ENCODE measurements at places on chromosomes 6 and 20. TPM values are rescaled to one million over a fixed set of nuclear protein-coding genes. Genes with fewer than 3 reads are reported as not detected.

- no peak overlapping the region for H3K4me3 ChIP-seq
- no peak for DNase-seq
- no peaks in the 10 kb centered on the region for H3K27me3 ChIP-seq
- peaks cover 10% of the 10 kb centered on the region for H3K4me1 ChIP-seq
Measured at GRCh38 chr6:3442431-3443220, 14.2 kb downstream of the SLC22A23 start.

DNA sequence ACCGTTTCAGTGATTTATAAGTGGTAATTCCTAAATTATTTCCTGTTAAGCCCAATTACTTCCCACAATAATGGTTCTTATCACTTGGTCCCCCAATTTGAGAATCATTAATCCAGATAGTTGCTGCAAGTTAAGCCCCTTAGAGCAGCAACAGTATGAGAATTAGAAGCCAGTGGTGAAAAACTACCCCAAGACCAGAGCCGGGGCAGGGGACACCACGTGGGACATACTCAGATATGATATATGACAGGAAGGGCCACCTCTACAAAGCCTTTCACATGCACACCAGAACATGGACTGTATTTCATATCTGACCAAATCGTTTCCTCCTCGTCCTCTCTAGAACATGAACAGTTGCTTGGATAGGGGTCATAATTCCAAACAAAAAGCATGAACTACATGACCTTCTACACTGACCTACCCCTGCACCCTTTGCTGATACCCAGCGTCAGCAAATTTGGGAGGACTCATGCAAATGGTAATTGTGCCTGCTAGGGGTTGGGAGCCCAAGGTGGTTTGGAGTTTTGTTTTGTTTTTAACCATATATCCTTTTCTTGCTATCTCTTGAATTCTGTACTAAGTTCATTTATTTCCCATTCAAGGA, 3.9 kb downstream of the JAG1 start:
- peak overlapping the region; percentile 75 for H3K27ac ChIP-seq
- H3K4me3 ChIP-seq: peak overlapping the region; percentile 59
- H3K4me1 ChIP-seq: peaks cover 73% of the 10 kb centered on the region
- peaks cover 7% of the 10 kb centered on the region for H3K36me3 ChIP-seq
- H3K27me3 ChIP-seq: no peaks in the 10 kb centered on the region

GRCh38 chr6:156956286-156956685, 179.1 kb downstream of the ARID1B start:
- no peak for DNase-seq
- no peak overlapping the region for H3K27ac ChIP-seq
- H3K4me3 ChIP-seq: no peak overlapping the region
- peaks cover 34% of the 10 kb centered on the region for H3K4me1 ChIP-seq
- H3K36me3 ChIP-seq: no peaks in the 10 kb centered on the region
- H3K27me3 ChIP-seq: no peaks in the 10 kb centered on the region

DNA sequence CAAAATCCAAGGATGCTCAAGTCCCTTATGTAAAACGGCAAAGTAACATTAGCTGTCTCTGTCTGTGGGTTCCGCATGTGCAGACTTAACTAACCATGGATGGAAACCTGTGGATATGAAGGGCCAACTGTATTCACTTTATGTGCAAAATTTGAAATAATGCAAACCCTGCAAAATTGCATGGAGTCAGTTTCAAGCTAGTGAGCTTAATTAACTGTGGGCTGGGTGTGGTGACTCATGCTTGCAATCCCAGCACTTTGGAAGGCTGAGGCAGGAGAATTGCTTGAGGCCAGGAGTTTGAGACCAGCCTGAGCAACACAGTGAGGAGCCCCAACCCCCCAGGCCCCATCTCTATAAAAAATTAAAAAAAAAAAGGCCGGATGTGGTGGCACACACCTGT, 81.4 kb downstream of the ANKS1A start:
- H3K4me1 ChIP-seq: no peaks in the 10 kb centered on the region
- H3K36me3 ChIP-seq: no peaks in the 10 kb centered on the region
- no peak for DNase-seq
- H3K27me3 ChIP-seq: no peaks in the 10 kb centered on the region

- DNase-seq: no peak
- H3K4me3 ChIP-seq: no peak overlapping the region
- H3K27ac ChIP-seq: no peak overlapping the region
- H3K36me3 ChIP-seq: no peaks in the 10 kb centered on the region
- no peaks in the 10 kb centered on the region for H3K27me3 ChIP-seq
Measured at GRCh38 chr6:131773284-131773950, 34.4 kb upstream of the ENPP1 start.

GRCh38 chr6:39251406-39251805, 22.1 kb upstream of the KCNK5 start:
- no peak for DNase-seq
- H3K27ac ChIP-seq: no peak overlapping the region
- H3K27me3 ChIP-seq: peaks cover 13% of the 10 kb centered on the region
- no peak overlapping the region for H3K4me3 ChIP-seq

DNA sequence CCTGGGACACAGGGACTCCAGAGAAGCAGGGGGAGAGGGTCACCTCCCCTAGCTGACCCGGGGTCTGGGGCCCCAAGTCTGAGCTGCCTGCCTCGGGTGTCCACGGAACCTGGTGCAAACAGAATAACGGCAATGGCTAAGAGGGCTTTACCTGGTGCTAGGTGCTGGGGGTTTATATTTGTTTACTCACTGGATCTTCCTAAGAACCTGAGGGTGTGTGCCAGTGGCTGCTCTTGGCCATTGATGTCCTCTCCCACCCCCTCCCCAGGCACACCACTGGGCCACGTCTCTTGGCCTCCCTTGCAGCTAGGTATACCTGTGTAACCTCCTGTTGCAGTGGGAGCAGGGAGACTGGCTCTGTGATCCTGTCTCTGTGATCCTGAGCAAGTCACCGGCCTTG, 157.9 kb upstream of the MLN start:
- H3K27ac ChIP-seq: no peak overlapping the region
- no peak for DNase-seq
- no peaks in the 10 kb centered on the region for H3K36me3 ChIP-seq
- no peaks in the 10 kb centered on the region for H3K27me3 ChIP-seq
- peaks cover 20% of the 10 kb centered on the region for H3K4me1 ChIP-seq

GRCh38 chr6:145761584-145761983, 26.3 kb upstream of the EPM2A start:
- peaks cover 8% of the 10 kb centered on the region for H3K4me1 ChIP-seq
- no peaks in the 10 kb centered on the region for H3K36me3 ChIP-seq
- H3K27me3 ChIP-seq: no peaks in the 10 kb centered on the region
- DNase-seq: peak; percentile 16
- H3K27ac ChIP-seq: no peak overlapping the region

DNA sequence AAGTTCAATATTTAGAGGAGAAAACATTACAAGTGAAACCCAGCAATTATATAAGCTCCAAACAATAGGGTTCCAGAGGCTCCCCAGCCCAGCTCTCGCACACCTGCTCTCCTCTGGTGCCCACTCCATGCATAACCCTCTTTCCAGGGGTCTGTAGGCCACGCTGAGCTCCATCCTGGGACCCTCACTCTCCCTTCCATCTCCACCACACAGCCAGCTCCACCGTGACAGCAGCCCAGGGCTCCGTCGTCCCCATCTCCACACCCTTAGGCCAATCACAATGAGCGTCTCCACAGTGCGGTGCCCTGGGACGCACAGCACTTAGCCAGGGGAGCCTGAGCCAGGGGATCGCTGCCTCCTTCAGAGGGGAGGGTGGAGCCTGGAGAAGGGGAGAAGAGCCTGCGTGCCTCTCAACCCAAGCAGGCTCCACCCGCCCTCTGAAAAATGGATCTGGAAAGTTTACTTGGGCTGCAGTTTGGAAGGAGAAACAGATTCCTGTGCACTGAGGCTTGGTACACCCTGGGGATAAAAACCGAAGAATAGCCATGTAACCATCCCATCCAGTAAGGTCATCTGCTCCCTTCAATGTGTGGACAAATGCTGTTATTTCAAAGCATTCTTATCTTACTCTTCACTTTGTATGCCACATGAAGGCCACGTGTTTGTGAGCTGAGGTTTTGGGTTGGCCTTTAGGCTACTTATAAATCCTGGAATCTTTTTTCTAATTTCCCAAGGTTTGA, 72.4 kb upstream of the GGTLC1 start:
- no peak overlapping the region for H3K4me3 ChIP-seq
- no peaks in the 10 kb centered on the region for H3K4me1 ChIP-seq
- no peak for DNase-seq
- H3K27me3 ChIP-seq: no peaks in the 10 kb centered on the region
- H3K27ac ChIP-seq: no peak overlapping the region
- H3K36me3 ChIP-seq: no peaks in the 10 kb centered on the region

- H3K36me3 ChIP-seq: no peaks in the 10 kb centered on the region
- DNase-seq: no peak
- no peaks in the 10 kb centered on the region for H3K27me3 ChIP-seq
- H3K4me3 ChIP-seq: no peak overlapping the region
- H3K27ac ChIP-seq: peak overlapping the region; percentile 25
Measured at GRCh38 chr20:21622097-21622857, 83.2 kb upstream of the PAX1 start.

The CST5 gene
- not detected for total RNA-seq

The GGTLC1 gene
- not detected for total RNA-seq

The GLO1 gene
- 188 TPM for total RNA-seq

The APCDD1L gene
- total RNA-seq: not detected

Measured in A673 (cell line).